ENCODE measurements at places on chromosomes 3 and 15.
A peak's percentile ranks its signal among the peaks of the same experiment; 100 is the strongest.

DNA sequence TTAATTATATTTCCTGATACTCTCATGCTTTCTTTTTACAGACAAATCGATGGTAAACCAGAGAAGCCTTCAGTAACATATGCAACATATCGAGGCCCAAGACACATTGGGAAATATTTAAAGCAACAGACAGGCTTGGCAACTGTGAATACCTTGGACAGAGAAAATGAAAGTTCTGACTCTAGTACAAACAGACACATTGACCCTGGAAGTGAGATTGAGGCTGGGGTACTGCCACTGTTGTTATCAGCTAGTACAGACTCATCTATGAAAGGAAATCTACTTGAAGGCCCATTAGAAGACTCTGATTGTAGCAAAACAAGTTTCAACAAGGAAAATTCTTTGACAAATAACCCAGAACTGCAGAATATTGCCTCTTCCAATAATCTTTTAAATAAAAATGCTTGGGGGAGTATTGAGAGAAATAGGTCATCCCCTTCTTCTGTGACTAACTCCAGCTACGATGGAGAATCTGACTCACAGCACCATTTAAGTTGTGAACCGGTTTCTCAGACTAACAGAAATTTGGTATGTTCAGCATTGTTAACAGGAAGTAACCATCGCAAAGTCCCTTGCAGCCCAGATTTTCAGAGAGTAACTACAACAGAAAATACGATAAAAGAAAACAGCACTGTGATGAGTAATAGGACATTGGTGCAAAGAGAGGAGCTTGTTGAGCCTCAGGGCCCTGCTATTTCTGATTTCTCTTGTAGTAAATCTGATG is 50.2 kb downstream of the CRYBG3 start:
- no peak for DNase-seq

- DNase-seq: no peak
Measured at GRCh38 chr3:64495121-64495780, 192.5 kb downstream of the ADAMTS9 start.

DNA sequence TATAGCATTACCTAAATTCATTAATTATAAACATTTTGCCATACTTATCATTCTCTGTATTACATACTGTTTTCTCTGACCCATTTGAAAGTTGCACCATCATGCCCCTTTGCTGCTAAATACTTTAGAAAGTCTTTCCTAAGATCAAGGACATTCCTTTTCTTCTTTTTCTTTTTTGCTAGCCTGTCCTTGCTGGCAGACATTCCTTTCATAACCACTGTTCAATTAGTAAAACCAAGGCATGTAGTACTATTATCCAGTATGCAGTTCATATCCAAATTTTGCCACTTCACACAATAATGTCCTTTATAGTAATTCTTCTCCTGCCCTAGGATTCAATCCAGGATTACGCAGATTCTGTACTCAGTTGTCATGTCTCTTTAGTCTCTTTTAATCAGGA is 321.0 kb upstream of the C2CD4B start:
- DNase-seq: no peak

GRCh38 chr15:40506964-40507571 is 36.3 kb downstream of the CHST14 start:
- DNase-seq: peak; percentile 74

DNA sequence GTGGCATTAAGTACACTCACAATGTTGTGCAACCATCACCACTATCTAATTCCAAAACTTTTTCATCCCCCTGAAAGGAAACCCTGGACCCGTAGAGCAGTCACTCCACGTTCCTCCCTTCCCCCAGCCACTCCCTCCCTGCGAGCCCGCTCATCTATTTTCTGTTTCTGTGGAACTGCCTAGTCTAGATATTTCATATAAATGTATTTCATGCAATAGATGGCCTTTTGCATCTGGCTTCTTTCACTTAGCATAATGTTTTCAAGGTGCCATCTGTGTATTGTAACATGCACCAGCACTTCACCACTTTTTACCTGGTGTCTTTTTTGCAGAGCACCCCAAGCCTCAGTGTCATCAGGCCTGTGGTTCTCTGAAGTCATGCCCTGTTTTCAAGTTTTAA is 10.7 kb downstream of the CGNL1 start:
- no peak for DNase-seq

DNA sequence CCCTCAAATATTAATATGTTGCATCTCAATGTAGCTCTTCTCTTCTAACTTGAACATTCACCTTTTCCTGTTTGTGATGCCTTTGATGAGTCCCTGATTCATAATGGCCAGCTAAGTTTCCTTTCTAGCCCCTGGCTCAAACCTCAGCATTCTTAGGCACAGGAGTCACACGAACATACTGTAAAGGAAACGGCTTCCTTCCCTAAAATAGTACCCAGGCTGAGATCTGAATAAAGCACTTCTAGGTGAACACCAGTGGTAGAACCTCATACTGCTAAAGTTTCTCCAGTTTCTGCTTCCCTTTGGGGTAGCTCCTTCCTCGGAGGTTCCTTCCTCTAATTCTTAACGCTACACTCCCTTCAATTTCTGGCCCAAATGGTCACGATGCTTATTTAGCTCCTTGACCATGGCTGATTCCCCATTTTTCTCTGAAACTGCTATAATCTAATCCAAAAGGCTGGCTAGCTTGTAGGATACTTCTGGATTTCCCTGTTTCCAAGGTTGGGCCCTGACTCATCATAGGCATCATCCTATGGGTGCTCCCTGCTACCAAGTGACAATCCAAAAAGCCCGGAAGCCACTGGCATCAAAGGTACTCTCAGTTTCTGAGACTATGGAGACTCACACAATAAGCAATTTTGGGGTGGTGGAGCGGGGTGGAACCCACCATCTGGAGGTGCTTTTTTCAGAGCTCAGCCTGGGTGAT is 2.4 kb downstream of the ANAPC13 start:
- DNase-seq: no peak

DNA sequence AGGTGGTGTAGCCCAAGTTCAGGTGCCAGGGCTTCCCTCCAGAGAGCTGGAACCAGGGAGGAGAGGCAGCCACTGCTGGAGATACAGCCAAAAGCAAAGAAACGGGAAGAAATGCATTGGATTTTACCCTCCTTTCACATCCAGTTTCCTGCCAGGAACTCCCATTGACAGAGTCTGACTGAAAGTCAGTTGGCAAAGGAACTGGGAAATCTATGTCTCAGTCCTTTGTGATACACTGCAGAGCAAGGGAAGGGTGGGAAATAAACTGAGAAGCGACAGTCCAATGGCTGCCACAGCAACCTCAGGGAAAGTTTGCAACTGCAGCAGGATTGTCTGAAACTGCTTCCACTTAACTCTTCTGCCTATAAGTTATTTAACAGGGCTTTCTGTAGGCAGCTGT is 142.6 kb downstream of the SATB1 start:
- DNase-seq: no peak

DNA sequence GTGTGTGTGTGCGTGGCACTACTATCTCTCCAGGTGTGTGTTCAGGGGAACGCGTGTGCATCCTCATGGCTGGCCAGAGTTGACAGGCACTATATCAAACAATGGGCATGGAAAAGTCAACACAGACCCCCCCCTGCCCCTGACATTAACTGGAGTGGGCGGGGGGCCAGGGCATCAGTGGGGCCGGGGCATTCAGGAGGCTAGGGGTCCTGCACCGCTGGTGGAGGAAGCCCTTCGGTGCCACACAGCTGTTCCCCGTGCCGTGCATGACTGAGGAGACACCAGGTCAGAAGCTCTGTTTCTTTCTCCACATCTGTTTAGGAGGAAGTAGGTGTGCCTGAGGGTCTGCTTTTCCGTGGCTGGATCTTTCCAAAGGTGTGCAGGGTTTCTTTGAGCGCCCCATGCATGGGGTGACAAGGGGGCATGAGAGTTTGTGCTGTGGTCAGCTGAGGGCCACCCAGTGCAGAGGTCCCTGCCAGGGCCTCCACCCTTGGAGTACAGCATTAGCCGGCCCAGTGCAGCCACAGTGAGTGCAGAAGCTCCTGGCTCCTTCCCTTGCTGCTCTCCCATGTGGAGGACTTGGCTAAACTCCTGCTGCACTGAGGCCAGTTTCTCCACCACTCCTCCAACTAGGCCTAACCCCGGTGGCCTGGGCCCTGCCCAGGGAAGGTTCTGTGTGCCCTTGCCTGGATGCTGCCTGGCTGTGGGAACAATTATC is 7.5 kb downstream of the C3orf22 start:
- no peak for DNase-seq

DNA sequence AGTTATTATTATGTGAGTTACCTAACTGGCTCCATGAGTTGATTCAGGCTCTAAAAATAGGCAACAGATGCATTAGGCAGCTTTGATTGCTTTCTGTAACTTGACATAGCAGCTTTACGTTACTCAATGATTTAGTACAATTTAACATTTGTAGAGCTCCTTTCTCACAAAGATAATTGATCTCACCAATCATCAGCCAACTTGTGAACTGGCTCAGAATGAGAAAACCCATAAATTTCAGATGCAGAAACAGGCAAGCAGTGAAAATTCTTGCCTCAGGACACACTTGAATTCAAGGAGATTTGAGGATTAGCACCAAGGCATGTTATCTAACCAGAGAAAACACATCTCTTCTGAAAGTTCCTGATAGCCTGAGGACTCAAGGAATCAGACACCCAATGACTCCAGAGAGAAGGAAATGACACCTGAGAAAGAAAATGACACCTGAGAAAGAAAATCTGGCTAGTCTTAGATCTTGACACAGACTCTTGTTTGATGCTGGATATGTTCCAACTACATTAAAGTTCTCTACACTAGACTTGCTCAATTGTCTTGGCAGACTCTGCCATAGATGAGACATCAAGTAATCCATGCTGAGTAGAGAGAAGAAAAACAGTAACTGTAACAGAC is 315.1 kb upstream of the CBLB start:
- DNase-seq: no peak

DNA sequence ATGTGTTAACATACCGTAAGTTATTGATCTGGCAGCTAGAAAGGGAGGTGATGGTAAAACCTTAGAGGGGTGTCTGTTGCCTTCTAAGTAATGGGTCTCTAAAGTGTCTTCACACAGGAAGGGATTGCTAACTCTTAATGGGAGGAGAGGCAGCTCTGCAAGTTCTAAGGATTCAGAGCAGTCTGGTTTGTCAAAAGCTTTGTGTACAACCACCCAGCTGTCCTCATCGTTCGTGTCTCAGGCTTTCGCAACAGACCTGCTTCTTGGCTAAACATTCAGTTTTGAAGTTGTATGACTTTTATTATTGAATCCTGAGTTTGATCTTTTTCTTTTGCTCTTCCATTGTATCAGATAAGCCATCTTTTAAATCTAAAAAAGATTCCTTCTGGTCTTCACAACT is 404.9 kb downstream of the SQOR start:
- DNase-seq: no peak

- DNase-seq: no peak
Measured at GRCh38 chr3:62145086-62145757, 228.1 kb downstream of the FEZF2 start.

DNA sequence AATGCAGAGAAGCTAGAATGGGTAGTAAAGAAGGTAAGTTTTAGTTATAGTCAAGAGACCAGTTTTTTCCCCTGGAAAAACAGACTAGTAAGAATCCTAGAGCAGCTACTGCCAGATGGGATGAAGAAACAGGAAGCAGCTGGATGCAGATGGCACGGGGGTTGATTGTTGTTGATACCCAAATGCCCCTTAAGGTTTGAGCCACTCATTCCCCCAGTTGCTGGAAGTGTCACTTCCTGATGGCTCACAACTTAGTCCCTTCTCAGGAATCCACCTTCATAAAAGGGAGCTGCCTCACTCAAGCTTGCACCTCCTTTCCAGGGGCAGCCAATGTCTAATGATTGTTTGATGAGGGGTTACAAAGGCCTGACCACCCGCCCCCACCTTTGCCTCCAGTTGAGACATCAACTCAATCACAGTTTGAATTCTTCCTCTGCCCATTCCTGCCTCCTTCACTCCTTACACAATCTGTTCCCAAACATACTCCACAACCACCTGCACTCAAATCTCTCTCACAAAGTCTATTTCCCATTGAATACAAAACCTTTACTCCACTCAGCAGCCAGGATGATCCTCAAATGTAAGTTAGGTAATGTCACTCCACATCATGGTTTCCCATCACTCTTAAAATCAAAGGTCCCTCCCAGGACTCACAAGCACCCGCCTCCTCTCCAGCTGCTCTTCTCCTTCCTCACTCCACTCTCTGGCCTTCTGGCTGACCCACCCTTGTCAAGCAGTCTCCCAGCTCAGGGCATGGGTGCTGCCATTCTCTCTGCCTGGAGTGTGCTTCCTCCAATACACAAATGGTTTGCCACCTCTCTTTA is 450.1 kb upstream of the THBS1 start:
- DNase-seq: no peak

DNA sequence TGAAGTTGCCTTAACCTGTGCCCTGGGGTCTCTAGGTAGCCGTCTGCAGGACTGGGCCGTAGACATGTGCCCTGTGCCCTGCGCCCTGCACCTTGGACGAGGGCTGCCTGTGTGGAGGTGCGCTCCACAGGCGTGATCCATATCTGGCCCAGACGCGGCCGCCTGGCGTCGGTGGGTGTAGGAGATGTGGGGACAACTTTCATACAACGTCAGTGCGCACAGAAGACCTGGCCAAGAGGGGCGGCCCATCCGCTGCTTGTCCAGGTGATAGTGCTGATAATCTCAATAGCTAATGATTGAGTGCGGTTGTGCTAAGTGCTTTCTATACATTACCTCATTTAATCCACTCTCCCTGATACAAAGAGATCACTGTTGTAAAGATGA is 665 bp upstream of the RASGRP1 start:
- DNase-seq: no peak

- DNase-seq: no peak
Measured at GRCh38 chr3:86152620-86153019, 838.3 kb downstream of the VGLL3 start.

DNA sequence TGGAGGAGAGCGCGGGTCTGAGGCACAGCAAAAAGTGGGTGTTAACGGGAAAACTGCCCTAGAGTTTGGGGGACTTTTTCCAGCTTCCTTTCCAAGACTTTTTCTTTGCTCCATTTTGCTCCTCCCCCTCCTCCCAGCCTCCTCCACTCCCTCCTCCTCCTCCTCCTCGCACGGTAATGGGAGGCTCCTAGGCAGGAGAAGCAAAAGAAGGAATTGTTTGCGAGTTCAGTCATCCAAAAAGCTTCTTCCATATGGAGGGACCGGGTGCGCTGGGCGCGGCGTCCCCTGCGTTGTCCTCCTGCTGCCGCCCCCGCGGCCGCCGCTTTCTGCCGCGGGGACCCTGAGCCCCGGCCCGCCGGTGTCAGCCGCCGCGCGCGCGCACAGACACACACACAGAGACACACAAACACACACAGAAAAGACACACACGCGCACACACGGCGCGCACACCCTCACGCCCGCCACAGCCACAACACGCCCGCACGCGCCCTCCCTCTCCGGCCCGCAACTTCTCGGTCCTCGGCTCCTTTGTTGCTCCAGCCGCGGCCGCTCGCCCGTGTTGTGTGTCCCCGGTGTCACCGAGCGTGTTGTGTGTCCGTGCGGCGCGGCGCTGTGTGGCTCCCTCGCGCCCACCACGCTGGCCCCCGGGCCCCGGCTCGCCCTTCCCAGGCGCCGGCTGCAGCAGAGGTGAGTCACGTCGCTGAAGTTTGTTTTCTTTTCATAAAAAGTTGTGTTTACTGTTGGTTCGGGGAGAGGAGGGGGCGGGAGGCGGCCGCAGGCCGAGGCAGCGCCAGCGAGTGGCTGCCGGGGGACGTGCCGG is at the start of gene BOC:
BOC (plus strand) TSS at position 228 of the 820 bp plus-strand sequence. CDS start 38,246 bp downstream, outside the sequence.
- peak; percentile 79 for DNase-seq

Data from renal cortex interstitium (tissue), 15 donors.